Right renal cortex interstitium (tissue), 3 donors: ENCODE measurements at places on chromosomes 6 and 20.

DNA sequence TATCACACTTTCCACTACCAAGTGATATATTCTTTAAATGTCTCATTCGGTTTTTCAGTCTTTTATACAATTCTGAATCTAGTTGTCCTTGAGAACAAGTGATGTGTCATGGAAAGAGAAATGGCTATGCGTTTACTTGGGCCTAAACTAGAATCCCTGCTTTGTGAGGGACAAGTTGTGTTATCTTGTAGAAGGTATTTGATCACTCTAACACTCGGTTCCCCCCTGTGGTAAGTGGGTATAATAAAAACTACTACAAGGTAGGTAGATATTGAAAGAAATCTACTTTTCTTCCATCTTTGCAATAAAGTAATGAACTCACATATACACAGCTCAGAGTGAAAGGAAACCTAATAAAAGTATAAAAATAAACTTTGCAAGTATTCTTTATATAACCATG, 108.9 kb downstream of the MANEA start:
- no peak for DNase-seq

DNA sequence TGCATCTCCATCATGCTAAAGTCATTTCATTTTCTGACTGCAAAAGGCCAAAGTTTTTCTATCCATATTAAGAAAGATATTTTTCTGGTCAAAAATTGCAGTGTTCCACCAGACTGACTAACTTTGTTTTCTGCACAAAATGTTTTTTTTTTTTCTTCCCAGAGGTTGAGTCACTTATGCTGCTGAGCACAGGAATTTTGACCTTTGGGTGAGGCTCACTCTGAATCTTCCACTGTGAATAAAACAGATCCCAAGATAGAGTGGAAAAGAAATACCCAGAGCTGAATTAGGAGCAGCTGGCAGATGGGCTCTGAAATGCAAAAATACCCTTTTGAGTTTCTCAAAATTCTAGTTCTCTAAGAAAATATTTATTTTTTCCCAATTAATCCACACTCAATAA, 996.8 kb downstream of the KIF16B start:
- no peak for DNase-seq

DNA sequence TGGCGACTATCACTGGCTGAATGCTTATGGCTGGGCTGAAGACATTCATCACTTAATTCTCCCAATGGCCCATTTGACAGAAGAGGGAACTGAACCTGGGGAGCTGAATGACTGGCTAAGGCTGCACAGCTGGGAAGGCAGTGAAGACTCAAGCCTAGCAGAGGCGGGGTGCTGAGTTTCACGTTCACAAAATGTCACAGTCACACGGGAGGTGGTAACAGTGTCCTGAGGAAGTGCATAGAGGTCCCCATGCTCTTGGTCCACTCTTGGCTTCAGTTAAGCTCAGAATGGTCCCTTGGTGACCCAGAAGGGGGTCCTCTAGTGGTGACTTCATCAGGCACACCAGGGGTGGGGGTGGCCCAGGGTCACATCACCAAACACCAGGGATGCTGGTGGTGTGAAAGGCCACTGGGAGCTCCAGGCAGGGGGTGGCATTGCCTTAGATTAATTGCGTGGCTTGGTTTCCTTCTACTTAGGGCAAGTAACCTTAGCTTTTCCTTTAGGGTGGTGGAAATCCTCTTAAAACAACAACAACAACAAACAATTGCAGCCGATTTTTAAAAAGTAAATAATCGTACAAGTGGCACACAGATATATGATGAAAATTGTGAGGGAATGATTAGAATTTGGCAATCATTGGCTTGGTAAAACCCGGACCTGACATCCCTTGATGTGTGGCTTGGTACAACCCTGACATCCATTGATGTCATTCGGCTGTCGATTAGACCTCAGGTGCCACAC, 45.0 kb downstream of the SULF2 start:
- DNase-seq, result no peak

GRCh38 chr6:11229655-11230046, 2.8 kb downstream of the NEDD9 start:
- DNase-seq, result no peak

GRCh38 chr6:159908979-159909378, 18.2 kb downstream of the MAS1 start:
- no peak for DNase-seq
